ENCODE measurements at places on chromosomes 11 and 22.
A peak's percentile ranks its signal among the peaks of the same experiment; 100 is the strongest.

DNA sequence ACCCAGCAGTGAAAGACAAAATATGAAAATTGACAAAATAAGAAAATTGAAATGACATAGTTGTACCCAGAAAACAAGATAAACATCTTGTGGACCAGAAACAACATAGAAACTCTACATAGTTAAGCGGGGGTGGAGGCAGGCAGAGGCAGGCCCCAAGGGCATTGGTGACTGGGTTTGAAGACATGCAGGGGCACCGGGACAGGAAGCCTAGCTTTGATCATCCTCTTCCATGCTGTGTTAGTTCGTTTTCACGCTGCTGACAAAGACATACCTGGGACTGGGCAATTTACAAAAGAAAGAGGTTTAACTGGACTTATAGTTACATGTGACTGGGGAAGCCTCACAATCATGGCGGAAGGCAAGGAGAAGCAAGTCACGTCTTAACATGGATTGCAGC, 33.5 kb upstream of the CRTAM start:
- DNase-seq, result no peak

DNA sequence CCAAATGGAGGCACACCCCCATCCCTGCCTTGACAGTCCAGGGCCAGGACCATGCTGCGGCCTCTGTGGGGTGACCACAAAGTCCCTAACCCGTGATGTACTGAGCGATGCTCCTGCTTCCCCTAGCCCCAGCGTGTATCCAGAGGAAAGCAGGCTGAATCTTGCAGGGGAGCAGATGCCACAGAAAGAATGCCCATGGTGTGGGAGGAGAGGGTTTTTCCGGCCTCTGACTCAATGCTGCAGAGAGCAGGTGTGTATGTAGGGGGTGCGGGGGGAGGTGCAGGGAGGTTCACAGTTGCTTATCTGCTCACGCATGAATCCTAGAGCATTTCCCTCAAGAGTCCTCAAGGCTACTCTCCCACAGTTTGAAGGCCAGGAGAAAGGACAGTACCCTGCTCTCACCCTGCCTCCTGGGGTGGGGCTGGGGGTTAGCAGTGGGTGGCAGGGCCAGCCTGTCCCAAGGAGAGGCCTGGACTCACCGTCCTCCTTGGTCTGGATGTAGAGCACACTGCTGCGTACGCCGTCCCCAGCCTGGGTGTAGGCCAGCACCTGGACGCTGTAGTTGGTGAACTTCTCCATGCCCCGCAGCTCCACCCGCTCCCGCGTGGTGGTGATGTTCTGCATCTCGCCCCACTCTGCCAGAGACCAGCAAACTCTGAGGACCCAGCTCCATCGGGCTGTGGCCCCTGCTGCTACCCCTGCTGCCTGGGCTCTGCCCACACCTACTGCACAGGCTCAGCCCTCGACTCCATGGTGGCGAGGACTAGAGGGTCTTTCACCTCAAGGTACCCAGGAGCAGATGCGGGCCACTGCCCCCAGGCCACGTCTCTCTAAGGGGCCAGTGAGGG, 130.8 kb downstream of the CEP164 start:
- peak; percentile 13 for DNase-seq

DNA sequence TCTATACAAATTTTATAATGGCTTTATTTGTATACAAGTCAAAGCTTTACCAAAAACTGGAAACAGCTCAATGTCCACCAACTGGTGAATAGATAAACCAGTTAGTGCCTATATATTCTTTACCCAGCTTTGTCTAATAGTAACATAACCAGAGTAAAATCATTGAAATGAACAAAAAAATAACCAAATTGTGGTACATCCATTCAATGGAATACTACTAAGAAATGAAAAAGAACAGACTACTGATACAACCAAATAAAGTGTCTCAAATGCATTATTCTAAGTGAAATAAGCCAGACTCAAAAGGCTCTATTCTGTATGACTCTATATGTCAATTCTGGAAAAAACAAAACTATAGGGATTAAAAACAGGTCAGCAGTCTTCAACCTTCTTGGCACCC, 40.9 kb upstream of the LDLRAD3 start:
- DNase-seq, result no peak

DNA sequence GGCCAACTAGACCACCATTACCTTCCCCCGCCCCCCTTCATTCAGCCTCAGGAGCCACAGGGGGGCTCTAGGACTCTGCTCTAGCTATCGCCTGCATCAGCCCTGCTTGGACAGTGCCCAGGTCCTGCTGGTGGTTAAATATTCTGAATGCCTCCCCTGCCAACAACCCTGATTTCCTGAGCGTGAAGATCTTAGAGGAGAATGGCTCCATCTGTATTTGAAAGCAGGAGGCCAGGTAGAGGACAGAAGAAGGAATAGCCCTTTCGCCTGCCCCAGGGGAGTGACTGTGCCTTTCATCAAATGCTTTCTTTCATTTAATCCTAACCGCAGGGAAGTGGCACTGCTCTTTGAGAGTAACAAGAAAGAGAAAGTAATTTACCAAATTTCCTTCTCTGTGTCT, 69.2 kb downstream of the ISX start:
- no peak for DNase-seq

DNA sequence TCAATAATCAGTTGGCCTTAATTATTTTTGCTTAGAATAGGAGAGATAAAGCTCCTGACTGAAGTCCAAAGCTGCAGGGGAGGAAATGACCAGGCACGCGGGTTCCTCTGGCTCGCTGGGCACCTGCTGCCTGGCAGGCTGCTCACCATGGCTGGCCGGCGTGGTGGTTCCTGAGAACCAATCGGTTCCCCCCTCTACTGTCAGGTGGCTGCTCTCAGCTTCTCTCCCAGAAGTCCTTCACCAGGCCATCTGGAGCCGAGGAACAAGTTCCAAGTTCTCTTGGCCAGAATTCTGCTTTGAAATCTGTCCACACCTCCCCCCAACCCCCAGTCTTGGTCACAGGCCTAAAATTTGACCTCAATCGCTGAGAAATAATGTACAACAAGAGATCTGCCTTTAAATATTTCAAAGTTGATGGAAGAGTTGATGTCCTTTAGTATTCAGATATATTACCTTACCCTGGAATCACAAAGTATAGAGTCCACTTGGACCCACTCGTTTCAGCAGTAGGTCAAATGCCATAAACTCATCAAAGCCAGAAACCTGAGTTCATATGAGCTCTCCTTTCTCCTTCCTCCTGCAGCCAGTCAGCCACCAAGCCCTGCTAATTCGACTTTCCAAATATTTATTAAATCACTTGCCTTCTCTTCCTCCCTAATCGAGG, 25.2 kb downstream of the EXPH5 start:
- no peak for DNase-seq

- DNase-seq, result no peak
These were observed 18.4 kb upstream of the OR4C5 start for GRCh38 chr11:48384670-48385069.

DNA sequence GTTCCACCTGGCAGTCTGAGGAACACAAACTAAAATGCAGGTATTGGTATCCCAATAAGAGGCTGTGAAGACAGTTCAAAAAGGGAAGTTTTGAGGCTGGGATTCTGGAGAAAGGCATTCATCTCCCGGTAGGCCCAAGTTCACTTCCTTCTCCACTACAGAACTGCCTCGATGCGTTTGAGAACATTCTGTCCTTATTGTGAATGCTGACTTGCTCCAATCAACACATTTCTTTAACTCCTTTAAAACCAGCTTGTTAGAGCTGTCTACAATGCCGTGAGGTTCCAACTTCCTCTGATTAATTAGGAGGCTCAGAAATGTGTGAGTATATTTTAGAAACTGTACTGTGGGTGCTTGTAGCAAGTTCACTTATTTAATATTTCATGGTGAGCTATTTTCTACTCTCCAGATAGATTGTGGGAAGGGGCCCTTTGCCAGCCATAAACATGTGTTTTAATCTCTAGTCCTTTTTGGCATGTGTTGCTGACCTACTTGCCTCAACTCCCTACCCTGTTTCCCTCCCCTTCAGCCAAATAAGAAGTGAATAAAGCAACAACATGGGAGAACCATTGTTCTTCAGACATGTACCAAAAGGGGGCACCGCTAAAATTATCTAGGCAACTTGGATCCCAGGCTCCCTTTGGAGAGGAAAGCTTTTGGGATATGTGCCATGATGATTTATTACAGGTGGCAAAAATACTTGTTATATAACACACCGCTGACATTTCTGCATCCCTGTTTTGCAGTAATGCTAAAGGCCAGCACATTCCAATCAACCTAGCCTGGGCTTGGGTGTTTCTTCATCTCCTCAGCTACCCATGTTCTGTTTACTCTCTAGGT, 245.6 kb downstream of the BLID start:
- DNase-seq, result no peak

DNA sequence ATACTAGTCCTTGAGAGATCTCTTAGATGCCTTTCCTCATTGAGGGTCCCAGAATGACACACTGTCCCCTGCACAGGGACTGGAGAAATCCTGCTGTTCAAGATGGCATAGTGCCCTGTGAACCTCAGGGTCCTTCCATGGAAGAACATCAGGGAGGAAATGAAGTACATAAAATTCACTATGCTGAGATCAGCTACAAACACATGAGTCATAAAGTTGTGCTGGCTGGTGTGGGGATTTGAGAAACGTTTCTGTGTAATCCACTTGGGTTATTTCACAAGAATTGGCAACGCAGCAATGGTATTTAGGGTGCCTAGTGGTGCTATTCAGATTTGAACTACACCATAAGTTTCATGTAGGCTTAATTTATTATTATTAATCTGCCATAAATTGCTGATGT, 174.4 kb downstream of the MAML2 start:
- DNase-seq, result peak; percentile 97

DNA sequence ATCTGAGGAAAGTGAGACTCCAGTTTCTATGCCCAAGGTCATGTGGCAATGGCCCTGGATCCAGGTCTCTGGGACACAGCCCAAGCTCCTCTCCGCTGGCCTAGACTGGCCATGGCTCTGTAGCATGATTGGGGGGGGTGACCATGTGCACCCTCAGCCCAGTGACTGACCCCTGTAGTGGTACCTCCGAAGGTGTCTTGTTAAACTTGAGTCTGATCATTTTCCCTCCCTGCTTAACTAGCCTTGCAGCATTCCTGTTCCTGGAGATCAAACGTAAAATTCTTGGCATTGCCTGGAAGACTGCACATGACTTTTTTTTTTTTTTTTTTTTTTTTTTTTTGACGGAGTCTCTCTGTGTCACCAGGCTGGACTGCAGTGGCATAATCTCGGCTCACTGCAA, 1116.0 kb downstream of the TBC1D22A start:
- DNase-seq, result no peak

GRCh38 chr11:64831411-64831891, 13.0 kb downstream of the CDC42BPG start:
- no peak for DNase-seq

- no peak for DNase-seq
These were observed 9.6 kb upstream of the CD248 start for GRCh38 chr11:66326261-66327111.

DNA sequence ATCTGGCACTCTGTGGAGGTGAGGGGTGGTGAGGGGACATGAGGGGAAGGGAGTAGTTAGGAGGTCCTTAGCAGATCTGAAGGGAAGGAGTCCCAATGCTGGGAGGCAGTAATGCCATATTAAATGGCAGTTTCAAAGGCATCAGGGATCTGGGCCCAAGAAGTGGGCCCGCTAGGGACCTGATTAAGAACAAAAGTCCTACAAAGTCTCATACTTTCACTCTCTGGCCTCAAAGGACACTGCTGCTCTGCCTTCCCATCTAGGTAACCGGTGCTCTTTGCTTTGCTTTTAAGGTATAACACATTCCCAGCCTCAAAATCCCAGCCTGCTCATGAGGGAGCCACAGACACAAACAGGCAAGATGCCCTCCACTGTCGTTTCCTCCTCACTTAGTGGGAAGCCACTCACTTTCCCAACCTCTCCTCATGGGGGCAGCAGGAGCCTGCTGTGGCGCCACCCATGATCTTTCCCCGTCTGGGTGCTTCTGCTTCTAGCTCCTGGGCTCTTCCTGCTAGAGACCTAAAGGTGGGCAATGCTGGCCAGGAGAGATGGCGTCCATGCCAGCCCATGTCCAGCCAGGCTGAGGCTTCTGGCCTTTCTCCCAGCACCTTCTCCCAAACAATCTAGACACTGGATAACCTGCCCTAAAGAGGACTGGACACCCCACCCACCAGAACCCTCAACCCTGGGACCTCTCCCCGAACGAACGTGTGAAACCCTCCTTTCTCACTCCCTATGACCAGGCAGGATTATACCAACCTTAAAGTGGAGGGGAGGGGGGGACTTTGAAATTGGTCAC, 68.3 kb downstream of the PLEKHA7 start:
- peak; percentile 56 for DNase-seq

DNA sequence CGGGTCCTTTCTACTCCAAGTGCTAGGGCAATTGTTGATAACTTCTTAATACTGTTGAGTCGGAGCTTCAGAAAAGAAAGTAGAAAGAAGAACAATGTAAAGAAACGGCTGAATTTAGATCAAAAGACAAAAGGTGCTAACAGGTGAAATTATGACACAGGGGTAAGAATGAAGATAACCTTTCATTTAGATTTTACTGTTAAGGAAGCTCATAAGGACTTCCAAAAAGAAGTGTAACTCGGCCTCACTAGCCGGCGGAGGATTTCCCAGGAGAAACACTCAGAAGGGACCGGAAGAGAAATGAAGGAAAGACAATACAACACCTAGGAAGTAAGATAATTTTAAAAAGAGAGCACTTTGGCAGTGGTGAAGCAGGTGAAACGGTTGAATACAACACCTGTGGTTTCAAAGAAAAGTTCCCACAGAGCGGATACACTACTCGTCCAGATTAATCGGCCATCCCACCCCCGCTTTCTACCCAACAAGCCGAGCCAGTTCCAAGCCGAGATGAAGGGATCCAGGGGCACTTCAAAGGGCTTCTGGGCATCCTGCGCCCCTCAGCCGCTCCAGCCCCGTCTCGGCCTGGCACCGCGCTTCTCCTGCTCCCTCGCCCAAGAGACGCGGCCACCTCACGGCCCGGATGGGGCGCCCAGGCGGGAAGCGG, 737 bp downstream of the PPP2R1B start:
- DNase-seq, result no peak

- DNase-seq, result no peak
These were observed 62.5 kb upstream of the OR4B1 start for GRCh38 chr11:48154151-48154550.

- peak; percentile 41 for DNase-seq
These were observed 17.6 kb downstream of the SLC5A12 start for GRCh38 chr11:26704249-26704648.

DNA sequence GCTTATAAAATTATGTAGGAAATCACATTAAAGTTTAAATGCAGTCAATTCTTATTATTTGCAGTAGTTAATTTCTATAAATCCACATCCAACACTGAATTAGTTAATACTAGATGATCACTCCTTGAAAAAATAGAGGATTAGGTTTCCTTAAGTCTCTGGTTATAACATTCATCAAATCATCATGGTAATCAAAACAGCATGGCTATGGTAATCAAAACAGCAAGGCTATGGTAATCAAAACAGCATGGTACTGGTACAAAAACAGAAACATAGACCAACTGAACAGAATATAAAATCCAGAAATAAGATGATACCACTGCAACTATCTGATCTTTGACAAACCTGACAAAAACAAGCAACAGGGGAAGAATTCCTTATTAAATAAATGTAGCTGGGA, 814.6 kb upstream of the CCDC179 start:
- no peak for DNase-seq

GRCh38 chr11:31628111-31628510, 118.5 kb downstream of the ELP4 start:
- DNase-seq, result no peak
